Activated CD8-positive, alpha-beta memory T cell treated with anti-CD3 and anti-CD28 coated beads for 48 hours (primary cell): ENCODE measurements at places on chromosomes 1 and 21.

DNA sequence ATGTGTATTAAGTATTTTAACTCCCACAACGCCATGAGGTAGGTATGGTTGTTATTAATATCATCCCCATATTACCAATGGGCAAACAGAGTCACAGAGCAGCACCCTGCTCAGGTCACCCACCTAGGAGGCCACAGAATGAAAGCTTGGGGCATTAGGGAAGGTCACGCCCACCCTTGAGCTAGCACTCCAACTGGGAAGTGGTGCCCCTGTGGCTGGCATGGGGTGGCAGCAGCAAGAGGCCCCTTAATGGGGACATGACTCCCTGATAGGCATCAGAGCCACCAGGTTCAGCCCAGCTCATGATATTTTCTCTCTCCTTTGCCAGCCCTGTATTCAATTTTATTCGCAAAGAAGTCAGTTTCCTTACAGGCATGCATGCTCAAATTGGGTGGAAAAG, 90.6 kb downstream of the DMRTB1 start:
- no peak for DNase-seq

- DNase-seq: no peak
Observed at GRCh38 chr1:91980663-91981062, 31.5 kb downstream of the BRDT start.

DNA sequence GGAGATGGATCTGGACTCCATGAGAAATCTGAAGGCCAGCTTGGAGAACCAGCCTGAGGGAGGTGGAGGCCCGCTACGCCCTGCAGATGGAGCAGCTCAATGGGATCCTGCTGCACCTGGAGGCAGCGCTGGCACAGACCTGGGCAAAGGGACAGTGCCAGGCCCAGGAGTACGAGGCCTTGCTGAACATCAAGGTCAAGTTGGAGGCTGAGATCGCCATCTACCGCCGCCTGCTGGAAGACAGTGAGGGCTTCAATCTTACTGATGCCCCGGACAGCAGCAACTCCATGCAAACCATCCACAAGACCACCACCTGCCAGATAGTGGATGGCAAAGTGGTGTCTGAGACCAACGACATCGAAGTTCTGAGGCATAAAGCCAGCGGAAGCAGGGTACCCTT, 601.5 kb upstream of the ZP4 start:
- DNase-seq: no peak

DNA sequence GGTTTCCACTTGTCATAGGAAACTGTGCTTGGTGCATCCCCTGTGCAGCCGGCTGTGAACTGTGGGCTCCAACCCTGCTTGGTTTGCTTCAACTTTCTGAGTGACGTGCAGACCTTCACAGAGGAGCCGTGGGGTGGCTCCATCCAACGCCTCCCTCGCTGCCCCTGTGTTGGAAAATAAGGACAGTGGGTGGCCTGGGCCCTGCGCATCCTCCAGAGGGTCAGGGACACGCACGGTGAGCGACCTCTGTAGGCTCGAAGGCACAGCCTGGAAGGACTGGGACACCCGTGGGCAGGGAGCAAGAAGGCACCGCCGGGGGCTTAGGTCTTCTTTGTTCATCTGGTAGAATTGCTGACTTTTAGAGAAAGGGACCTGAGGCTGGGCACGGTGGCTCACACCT, 6.5 kb upstream of the FAAP20 start:
- no peak for DNase-seq

DNA sequence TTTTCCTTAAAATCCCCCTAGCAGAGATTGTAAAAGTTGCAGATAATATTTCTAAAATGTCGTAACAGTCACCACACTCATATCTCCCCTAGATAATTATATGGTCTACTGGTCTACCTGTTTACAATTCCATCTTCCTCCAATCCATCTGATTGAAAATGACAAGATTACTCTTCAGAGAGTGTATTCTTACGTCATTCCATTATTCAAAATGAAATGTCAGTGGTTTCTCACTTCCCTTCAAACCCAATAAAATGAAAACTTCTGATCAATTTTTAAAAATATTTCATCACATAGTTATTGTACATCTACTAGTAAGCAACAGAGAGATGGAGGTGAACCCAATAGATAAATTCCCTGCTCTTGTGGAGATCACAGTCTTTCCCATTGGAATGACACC, 202.2 kb upstream of the C8B start:
- DNase-seq: no peak

- DNase-seq: no peak
Observed at GRCh38 chr1:57088653-57089052, 122.8 kb upstream of the C8B start.

DNA sequence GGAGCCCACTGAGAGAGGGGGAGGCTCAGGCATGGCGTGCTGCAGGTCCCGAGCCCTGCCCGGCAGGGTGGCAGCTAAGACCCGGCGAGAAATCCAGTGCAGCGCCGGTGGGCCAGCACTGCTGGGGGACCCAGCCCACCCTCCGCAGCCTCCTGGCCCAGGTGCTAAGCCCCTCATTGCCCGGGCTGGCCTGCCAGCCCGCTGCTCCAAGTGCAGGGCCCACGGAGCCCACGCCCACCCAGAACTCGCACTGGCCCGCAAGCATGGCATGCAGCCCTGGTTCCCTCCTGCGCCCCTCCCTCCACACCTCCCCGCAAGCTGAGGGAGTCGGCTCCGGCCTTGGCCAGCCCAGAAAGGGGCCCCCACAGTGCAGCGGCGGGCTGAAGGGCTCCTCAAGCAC, 61.5 kb downstream of the C21orf91 start:
- DNase-seq: no peak
